ENCODE measurements at places on chromosomes 1 and 21.
A peak's percentile ranks its signal among the peaks of the same experiment; 100 is the strongest.

- DNase-seq = no peak
Observed at GRCh38 chr1:181440510-181440909, 42.8 kb upstream of the CACNA1E start.

DNA sequence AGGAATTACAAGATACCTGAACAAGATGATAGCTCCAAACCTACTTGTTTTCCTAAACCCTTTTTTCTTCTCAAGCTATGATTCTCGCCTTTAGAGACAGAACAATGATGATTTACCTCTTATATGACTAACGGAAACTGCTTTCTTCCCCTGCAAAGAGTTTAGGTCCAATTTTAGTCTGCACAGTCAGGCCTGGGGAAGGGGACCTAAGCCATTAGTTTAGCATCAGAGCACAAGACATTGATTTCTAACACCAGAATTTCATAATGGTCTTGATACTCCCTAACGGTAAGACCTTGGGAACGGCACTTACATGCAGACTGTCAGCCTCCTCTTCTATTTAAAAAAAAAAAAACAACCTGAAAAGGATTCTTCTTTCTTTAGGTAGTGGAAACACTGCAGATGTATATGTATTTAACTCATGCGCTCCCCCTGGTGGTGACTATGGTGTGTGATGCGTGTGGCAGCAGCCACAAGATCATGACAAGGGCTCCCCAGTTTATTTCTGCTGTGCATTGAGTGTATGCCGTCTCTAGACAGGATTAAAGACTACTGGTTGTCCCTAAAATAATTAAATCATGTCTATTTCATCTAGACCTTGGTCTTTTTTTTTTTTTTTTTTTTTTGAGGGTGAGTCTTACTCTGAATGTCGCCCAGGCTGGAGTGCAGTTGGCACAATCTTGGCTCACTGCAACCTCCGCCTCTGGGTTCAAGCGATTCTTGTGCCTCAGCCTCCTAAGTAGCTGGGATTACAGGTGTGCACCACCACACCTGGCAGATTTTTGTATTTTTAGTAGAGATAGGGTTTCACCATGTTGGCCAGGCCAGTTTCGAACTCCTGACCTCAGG lies 37.3 kb upstream of the TMEM222 start:
- DNase-seq = peak; percentile 70

GRCh38 chr1:85229574-85230097 lies 28.8 kb upstream of the SYDE2 start:
- DNase-seq = no peak

DNA sequence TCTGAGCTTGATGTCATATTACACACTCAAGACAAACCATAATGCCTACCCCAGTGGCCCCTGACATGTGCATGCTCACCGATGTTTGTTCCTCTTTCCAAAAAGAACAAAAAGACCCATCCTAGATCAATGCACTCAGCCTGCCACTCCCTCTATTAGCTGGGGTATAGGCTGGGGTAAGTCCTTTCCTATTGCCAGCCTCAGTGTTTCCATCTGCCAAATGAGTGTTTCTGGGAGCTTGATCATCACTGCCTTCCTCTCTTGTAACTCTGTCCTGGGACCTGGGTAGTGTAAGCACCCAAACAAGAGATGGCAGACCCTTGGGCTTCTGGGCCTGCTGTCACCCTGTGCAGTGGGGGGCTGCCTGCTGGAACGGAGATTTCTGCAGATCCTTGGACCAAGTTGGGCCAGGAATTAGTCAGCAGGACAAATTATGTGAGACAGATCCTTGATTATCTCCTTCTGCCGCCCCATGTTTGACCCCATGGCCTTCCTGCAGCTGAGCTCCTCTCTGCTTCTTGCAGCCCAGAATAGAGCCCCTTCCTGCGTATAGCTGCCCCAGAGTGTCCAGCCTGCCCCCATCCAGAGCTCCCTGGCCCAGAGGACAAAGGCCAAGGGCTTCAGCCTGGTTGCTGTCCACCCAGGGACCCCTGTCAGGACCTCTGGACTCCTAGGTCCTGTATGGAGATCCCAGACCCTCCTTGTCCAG lies 31.5 kb upstream of the LRP8 start:
- DNase-seq = no peak

DNA sequence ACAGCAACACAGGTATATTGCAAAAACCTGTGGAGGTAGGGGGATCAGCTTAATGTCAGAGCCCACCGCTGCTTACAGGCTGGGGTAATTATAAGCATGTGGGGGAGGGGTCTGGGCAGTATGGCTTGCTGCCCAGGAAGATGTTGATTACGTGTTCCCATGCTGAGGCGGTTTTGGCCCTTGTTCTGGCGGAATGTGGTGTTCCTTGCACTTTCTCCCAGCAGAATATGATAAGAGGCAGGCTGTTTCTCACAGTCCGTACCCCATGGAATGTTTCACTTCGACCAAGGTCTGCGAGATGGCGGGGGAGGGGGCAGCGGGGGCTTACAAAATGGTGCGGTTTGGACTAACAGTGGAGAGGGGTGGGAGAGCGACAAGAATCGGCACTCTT lies 9.8 kb upstream of the HPCAL4 start:
- no peak for DNase-seq
